ENCODE measurements at places on chromosomes 3 and 15.

- no peak for DNase-seq
These were observed 328.4 kb upstream of the UMPS start for GRCh38 chr3:124401843-124402242.

DNA sequence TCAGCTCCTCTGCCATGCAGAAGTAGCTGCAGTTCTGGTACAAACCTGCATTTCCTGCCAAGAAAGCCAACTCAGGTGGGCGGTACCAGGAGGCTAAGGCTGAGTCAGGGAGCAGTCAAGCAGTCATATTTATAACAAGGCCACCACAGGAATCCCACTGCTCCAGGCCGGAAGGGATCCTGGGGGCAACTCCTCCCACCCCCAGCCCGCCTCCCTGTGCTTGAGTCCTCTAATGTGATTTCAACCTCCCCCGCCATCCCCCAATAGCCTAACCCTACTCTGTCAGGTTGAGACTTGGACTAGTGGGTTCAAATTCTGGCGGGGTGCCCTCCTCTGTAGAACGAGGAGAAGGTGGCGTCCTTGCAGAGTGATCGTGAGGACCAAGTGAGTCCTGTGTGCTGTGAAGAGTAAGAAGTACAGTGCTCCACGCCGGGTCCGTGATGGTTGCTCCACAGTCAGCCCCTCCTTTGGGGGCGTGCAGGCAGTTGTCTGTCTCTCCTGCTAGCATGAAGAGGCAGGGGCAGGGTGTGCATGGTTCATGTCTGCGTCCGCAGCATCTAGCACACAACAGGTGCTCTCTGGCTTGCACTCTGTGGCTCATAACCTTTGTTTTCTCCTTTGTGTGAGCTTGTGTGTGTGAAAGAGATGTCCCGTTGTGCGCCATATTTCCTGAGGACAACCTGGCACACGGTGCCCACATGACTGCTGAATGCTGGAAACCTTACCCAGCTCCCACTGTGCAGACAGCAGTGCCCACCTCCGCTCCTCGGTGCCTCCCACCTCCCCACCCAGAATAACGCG, 78.3 kb downstream of the SMAD6 start:
- DNase-seq = no peak

DNA sequence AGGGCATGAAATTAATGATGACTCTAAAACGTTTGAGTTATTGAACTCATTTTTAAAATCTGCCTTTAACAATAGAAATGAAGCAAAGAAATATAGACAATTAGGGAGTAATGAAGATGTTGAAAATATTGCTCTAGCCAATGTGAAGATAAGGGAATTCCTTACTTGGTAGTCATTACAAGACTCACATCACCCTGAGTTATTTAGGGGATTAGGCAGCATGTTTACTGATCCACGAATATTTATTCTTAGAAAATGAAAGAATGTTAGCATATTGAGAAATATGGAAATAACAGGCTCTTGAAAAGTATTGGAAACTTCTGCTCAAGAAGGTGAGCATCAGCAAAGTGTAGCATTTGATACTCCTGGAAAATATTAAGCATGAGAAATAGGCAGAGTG, 398.1 kb upstream of the ARPP21 start:
- DNase-seq = no peak

GRCh38 chr15:27939246-27939645, 159.9 kb downstream of the OCA2 start:
- DNase-seq = no peak

DNA sequence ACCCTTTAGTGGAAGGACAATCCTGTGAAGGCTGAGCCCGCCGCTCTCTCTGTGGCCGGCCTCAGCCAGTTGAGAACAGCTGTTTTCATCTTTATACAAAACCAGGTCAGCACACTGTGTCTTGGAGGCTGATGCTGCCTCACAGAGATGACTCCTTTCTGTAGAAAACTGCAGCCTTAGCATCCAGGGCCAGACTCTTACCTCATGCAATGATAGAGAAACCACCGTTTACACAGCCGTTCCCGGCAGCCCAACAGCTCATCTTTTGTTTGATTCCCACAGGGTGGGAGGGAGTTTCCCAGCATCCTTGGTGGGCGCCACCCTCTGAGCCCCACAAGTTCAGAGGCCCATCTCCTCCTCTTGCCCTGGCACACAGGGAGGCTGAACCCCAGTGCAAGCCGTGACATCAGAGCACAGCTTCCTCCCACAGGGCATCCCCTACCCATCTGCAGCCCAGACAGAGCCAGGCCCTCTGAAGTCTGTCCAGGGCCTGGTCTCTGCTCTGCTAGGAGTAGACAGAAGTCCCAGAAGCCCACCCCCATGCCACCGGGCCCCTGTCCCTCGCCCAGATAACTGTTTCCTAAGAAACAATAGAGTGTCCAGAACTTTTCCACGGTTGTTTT, 105.0 kb downstream of the LRRK1 start:
- no peak for DNase-seq

GRCh38 chr3:43038010-43038409, 58.9 kb downstream of the GASK1A start:
- DNase-seq = no peak

- DNase-seq = no peak
These were observed 47.0 kb upstream of the CFAP161 start for GRCh38 chr15:81087066-81087465.

- DNase-seq = no peak
These were observed 104.1 kb upstream of the TNFAIP8L3 start for GRCh38 chr15:51198701-51199232.

- no peak for DNase-seq
These were observed 69.2 kb downstream of the MEIS2 start for GRCh38 chr15:37031198-37031597.

- DNase-seq = peak; percentile 43
These were observed 45.2 kb upstream of the RASA2 start for GRCh38 chr3:141441381-141442364.

Measured in activated CD8-positive, alpha-beta memory T cell treated with anti-CD3 and anti-CD28 coated beads for 1 hour (primary cell).